ENCODE measurements at places on chromosomes 2 and 18. TPM values are rescaled to one million over a fixed set of nuclear protein-coding genes. Genes with fewer than 3 reads are reported as not detected.

Gene TET3
- 9.0 TPM for polyA plus RNA-seq

Gene TMEM185B
- 13.1 TPM for polyA plus RNA-seq

DNA sequence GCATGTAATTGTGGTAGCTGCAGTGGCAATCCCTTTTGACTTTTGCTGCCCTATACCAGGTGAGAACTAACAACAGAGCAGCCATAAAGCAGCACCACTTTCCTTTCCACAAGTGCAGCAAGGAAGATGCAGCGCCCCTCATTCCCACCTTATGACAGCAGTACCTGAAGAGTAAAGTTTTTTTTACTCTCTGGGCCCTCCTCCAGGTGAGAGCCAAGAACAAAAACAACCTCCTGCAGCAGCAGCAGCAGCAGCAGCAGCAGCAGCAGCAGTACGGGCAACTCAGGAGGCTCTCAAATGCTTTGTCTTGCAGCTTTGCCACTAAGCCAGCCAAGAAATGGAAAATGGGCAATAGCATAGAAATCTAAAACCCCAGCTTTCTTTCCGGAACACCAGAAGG, 397.5 kb downstream of the FIGN start:
- no peak for DNase-seq

- no peak for DNase-seq
Observed at GRCh38 chr18:36456622-36457021, 159.1 kb downstream of the FHOD3 start.

DNA sequence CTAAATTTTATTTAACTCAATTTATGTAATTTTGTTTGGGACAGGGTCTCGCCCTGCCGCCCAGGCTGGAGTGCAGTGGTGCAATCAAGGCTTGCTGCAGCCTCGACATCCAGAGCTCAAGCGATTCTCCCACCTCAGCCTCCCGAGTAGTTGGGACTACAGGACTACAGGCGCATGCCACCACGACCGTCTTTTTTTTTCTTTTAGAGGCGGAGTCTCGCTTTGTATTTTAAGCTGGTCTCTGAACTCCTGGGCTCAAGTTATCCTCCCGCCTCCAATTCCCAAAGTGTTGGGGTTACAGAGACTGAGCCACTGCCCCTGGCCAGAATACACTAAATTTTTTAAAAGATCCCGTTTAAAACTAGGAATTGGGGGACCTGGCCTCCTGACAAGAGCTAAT, 18.5 kb downstream of the WNT10A start:
- no peak for DNase-seq

DNA sequence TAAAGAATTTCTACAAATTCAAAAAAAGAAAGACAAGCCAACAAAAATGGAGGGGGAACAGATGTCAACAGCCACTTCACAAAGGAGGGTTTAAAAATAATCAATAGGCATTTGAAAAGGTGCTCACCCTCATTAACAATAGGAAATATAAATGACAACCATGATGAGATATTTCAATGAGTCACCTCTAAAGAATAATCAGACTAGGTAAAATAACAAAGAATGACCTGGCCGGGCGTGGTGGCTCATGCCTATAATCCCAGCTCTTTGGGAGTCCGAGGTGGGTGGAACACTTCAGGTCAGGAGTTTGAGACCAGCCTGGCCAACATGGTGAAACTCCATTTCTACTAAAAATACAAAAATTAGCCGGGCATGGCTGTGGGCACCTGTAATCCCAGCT, 133.6 kb downstream of the KCNE4 start:
- no peak for DNase-seq

Data from forelimb muscle (tissue), 1 donor.